ENCODE measurements at places on chromosomes 12 and 14.

DNA sequence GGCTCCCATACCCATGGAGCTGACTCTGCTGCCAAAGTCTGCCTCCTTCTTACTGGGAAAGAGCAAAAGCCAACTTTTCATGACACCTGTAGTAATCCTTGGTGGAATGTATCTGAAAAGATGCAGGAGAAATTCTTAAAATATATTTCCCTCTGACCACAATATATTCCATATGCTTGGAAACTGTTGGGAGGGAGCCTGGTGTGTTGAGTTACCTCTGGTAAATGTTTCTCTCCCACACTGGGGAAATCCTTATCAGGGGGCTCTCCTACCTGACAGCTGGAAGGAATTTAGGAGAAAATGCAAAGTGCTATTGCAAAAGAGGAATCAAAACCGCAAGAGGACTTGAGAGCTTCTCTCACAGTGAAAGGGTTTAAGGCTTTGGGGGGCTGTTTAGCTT lies 139.4 kb downstream of the TBX5 start:
- no peak for DNase-seq

- DNase-seq, result no peak
Measured at GRCh38 chr12:123906711-123907420, 65.8 kb downstream of the CCDC92 start.

- DNase-seq, result no peak
Measured at GRCh38 chr12:68671179-68671578, 15.6 kb upstream of the NUP107 start.

DNA sequence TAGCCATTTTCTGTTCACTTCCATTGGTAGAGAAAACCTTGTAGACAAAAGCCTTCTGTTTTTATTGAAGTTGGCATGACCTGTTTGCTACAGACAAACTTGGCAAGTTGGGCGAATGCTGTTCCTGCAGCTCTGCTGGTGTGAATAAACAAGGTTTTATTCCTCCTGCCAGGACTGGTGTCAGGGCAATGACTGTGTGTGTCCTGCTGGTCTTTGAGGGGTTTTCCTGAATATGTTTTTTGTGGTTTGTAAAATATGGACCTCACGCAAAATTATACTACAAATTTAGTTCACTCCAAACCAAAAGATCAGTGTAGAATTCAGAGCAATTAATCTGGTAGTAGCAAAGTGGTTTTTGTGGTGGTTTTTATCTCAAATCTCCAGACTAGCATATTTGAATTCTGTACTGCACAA lies 140.8 kb downstream of the ERC1 start:
- DNase-seq, result peak; percentile 81

GRCh38 chr14:64196814-64197411 lies 97.3 kb downstream of the ESR2 start:
- no peak for DNase-seq

DNA sequence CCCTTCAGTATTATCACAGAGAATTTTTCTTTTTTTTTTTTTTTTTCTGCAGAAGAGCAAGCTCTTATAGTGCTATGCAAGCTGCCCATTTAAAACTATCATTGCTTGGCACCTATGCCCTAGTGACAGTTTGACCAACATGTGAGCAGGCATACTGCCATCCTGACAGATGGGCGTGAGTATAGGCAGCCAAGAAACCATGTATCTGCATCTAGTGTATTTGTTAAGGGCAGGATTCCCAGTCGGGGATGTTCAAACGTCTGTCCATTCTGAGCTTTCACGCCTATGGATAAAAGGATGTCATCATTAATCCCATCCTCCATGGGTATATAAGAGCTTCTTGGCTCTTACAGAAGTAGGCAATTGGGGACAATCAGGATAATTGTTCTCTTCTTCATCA lies 8.8 kb downstream of the VRK1 start:
- no peak for DNase-seq

DNA sequence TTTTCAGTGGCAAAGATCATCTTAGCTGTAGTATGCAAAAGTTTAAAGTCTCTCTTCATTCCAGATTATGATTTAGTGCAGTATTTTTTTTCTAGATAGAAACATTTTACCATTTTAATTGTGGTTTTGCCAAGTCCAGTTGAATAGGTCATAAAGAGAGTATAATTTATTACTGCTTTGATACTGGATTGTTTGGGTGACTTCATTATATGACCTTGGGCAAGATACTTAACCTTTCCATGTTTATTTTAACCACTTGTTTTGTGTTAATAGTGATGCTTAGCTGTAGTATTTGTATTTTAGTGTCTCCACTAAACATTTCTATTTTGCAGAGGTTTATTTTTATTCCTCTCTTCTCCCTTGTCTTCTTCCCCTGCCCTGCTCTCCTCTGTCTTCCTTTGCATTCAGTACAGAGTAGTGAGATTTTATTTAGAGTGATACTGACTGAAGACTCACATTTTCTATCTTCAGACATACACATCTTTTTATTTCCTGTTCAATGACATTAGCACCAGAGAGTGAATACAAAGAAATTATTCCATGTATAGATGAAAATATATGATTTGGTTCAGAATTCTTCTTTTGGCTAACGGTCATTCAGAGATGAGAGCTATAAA lies 215.2 kb downstream of the ERC1 start:
- no peak for DNase-seq

- no peak for DNase-seq
Measured at GRCh38 chr12:43106355-43106754, 445.6 kb downstream of the ADAMTS20 start.

GRCh38 chr12:109842021-109842420 lies 8.8 kb upstream of the TRPV4 start:
- DNase-seq, result no peak

DNA sequence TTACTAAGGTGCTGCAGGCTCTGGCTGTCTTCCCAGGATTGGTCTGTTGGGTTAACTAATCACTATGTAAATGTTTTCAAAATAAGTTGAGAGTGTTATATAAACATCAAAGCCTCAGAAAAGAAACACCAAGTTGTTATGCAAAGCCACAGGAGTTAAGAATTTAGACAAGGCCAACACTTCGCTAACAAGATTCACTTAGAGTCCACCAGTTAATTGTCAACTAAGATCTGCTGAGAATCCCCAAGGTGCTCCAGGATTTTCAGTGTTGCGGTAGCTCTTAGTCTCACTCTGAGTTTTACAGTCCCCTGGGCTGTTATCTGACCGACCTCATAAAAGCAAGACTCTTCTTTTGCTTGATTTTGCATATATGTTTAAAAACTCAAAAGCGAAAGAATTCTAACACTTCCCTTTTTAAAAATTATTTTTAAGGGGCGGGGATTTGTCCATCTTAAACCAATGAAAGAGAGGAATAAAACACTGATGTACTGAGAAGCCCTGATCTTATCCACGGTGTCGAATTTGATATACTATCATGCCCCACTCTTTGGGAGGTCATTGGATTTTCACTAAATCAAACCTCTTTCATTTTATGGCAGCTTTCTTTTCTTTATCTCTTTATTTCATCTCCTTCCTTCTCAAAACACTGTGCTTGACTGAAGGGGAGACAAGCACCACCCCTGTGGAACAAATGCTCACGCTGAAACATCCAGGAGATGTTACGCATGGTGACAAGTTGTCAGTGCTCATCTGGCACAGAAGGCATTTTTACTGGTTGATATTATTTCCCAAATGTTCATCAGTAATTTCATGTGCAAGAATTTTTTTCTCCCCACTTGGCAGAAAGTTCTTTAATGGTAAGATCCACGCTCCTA lies 7.0 kb downstream of the NIN start:
- DNase-seq, result no peak

DNA sequence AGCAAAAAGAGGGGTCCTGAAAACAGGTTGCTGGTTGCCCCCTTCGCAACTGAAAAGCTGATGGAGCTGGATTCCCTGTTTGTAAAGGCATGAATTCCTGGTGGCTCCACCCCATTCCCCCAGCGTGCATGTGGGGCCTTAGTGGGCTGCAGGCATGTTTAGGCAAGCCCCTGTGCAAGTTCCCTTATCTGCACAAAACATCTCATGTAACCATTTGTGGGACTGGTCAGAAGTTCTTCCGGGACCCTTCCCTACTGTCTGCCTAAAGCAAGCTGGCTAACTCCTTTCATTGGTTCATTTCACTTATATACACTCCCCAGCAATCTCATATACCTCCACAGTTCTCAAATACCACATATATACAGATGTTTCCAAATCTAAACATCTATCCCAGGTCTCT lies 24.0 kb upstream of the HIGD1C start:
- peak; percentile 35 for DNase-seq

GRCh38 chr14:61461808-61462275 lies 140.5 kb downstream of the PRKCH start:
- DNase-seq, result peak; percentile 71

- no peak for DNase-seq
Measured at GRCh38 chr12:54261815-54262402, 18.0 kb downstream of the CBX5 start.

DNA sequence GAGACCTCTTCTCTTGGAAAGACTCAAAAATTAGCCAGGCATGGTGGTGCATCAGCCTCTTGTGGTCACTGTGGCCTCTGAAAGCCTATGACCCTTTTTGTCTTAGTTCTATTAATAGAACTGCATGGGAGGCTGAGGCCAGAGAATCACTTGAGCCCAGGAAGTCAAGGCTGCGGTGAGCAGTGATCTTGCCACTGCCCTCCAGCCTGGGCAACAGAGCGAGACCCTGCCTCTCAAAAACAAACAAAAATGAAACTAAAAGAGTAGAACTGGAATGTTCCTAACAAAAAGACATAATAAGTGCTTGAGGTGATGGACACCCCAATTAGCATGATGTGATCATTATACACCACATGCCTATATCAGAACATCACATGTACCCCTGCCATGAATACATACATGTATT lies 197.0 kb upstream of the EEA1 start:
- no peak for DNase-seq

DNA sequence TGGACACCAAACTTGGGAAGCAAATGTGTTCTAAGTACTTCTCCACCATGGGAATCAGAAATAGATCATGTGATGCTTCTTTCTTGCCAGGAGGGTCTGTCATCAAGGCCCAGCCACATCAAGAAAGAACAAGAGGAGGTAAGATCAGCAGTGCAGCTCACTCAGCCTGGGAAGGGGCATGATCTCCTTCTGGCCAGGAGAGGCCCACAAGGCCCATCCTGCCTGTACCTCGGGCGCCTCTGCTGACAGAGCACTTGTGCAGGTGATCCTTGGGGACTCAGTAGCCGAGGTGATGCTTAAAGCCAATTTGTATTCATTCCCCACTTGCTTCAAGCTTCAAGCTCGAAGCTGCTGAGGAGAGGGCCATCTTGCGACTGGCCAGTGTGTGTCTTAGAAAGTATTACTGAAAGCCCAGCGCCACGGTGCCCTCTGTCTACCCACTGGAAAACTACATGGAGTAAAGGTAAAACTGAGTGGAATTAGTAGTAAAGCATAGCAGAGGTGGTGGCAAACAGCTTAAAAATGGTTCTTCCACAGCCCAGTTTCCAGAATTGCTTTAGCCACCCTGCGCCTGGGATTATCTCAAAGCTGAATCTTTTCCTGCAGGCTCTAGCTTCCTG lies 26.2 kb downstream of the RTRAF start:
- DNase-seq, result no peak

DNA sequence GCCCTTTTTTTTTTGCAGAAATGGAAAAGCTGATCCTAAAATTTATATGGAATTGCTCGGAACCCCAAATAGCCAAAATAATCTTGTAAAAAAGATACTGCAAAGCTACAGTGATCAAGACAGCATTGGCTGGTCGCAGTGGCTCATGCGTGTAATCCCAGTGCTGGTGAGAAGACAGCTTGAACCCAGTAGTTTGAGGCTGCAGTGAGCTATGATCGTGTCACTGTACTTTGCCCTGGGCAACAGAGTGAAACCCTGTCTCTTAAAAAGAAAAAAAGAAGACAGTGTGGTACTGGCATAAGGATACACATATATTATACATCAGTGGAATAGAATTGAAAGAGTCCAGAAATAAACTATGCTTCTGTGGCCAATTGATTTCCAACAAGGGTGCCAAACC lies 5.4 kb downstream of the ITGB7 start:
- no peak for DNase-seq

GRCh38 chr14:20482382-20482781 lies 13.2 kb downstream of the PNP start:
- no peak for DNase-seq

DNA sequence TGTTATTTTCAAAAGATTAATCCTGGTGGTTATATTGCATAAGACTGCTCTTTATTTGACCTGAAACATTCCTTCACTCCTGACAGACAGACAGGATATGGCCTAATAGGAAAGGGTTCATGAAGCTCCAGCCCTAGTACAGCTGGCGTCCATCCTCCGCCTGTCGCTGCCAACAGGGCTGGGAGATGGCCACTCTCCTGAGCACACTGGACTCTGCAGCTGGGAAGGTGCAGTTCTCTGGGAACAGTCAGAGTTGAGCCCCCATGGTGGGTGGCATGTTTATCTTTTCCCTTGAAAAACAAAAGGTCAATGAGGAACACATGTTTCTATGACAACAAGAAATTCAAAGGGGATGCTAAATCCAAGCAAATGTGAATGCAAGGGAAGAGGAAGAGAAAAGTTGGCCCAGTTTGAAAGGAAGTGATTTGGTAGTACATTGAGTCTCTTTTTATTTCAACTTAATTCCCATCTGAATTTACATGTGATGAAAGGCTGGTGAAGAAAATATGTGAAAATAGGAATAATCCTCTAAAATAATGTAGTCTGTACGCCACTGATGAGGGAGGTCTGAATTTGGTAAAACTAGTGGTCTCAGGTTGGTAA lies 89.9 kb upstream of the DCN start:
- no peak for DNase-seq

GRCh38 chr14:96584199-96584906 lies 82.2 kb downstream of the PAPOLA start:
- no peak for DNase-seq

GRCh38 chr12:18808221-18808620 lies 70.3 kb downstream of the CAPZA3 start:
- no peak for DNase-seq

- no peak for DNase-seq
Measured at GRCh38 chr12:100674036-100674888, 100.8 kb downstream of the GAS2L3 start.

GRCh38 chr12:76192416-76192815 lies 107.9 kb upstream of the NAP1L1 start:
- no peak for DNase-seq

DNA sequence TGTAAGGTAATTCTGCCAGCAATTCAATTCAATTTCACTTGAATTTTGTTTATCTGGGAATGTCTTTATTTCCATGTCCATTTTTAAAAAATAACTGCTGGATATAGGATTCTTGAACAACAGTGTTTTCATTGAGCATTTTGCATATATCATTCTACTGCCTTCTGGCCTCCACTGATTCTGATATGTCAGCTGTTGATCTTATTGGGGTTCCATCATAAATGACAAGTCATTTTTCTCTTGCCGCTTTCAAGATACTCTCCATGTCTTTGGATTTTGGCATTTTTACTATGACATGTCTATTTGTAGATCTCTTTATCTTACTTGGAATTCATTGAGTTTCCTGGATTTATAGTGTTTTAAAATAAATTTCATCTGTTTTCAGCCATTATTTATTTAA lies 180.5 kb upstream of the LMNTD1 start:
- DNase-seq, result no peak

- no peak for DNase-seq
Measured at GRCh38 chr12:13208533-13209435, 12.3 kb downstream of the EMP1 start.

- DNase-seq, result peak; percentile 76
Measured at GRCh38 chr12:47755655-47756562, 2.8 kb downstream of the RAPGEF3 start.
